M059J (cell line): ENCODE measurements at places on chromosomes 13 and 19. TPM values are rescaled to one million over a fixed set of nuclear protein-coding genes. Genes with fewer than 3 reads are reported as not detected.

DNA sequence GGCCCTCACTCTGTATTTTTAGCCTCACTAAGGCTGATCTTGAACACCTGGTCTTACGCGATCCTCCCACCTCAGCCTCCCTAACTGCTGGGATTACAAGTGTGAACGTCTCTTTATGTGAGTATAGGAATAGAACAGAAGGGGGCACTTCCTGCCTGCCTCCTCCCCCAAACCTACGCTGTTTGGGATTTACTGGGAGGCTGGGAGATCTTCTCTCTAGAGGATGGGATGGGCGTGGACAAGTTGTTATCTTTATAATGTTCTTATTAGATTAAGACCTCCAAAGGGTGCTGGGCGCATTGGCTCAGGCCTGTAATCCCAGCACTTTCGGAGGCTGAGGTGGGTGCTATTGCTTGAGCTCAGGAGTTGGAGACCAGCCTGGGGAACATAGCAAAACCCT lies 2.9 kb upstream of the CSNK1G2 start:
- no peak for DNase-seq

- no peak for DNase-seq
Measured at GRCh38 chr13:41854758-41855157, 106.2 kb downstream of the VWA8 start.

GRCh38 chr13:37209621-37210580 lies 104.4 kb upstream of the CSNK1A1L start:
- DNase-seq = peak; percentile 38

DNA sequence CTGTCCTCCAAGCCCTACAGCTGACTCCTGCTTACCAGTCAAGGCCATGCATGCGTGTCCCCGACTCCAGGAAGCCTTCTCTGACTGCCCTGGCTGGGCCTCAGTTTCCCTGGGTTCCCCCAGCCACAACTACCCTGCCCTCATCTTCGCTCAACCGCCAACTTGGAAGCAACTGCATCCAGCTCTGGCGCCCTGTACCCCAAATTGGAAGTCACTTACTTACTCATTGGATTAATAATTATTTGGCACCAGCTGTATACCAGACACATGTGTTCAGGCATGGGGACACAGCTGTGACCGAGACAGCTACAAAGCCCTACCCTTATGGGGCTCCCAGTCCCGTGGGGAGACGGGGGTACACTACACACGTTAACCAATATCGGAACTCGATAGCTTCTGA lies 10.9 kb upstream of the SEMA6B start:
- no peak for DNase-seq

GRCh38 chr13:46975173-46975572 lies 78.3 kb upstream of the HTR2A start:
- DNase-seq = no peak

DNA sequence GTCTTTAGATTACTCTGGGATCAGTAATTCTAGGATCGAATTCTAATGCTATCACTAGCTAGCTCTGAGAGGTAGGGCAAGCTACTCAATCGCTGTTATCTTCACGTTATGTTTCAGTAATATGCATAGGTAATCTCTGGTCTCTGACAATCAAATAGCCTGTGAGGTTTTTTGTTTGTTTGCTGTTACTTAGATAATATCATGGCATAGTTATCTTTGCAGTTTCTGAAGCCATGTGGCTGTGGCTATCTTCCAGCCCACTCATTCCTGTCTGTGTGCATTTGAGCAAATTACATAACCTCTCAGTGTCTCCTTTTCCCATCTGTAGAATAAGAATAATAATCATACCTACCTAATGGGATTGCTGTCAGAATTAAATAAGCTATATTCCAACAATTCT lies 330.2 kb downstream of the PCDH9 start:
- DNase-seq = no peak

DNA sequence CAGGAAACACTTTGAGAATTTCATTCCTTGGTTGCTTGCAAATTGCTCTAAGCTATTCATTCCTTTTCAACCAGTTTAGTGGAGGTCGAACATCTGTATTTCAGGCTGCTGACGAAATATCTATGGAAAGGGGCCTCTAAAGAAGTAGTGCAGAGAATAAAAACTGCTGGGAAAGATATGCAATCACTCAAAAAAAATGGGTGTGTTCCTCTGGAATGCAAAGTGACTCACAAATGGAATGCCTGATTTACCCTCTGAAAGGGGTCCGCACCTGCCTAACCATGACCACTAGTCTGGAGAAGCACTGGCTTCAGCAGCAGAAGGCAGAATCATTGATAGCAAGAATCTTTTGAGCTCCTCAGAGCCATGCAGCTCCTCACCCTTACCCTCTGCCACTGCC lies 129.4 kb downstream of the PCDH9 start:
- no peak for DNase-seq

Gene ADAMTSL5
- 0.84 and 3.7 TPM in 2 replicates for total RNA-seq
